ENCODE measurements at places on chromosomes 16 and 17. TPM values are rescaled to one million over a fixed set of nuclear protein-coding genes. Genes with fewer than 3 reads are reported as not detected.

The PRSS53 gene
- total RNA-seq: 5.1 TPM

DNA sequence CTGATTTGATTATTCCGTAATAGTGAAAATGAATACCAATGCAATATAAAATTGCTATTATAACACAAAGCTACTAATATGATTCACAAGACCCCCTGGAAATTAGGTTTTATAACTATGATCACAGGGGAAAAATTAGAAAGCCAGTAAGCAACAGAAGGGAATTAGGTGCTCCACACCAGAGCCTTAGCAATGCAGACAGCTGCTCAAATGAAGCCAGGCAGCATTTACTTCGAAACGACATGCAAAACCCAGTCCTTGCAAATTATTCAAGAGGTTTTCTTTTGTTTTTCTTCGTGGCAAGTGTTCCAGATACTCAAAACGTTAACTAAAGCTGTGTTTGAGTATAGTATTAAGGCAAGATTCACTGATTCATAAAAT lies 47.9 kb downstream of the TOX3 start:
- DNase-seq: no peak

- DNase-seq: no peak
Measured at GRCh38 chr17:72204742-72205141, 83.9 kb downstream of the SOX9 start.

DNA sequence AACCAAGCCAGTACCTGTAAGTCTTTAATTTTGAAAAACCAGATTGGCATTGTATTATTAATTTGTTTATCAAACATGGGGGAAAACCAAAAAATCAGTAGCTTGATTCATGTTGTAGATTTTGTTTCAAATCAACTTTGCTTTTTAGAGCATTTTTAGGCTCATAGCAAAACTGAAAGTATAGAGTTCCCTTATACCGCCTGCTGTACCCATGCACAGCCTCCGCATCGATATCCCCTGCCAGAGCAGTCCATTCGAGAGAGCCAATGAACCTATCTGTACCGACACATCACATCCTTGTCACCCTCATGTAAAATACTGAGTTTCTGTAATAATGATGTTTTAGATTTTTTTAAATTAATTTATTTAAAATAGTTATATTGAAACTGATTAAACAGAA lies 16.2 kb upstream of the MRC2 start:
- no peak for DNase-seq
